ENCODE measurements at places on chromosomes 5 and 9.

GRCh38 chr5:35651002-35651756, 33.5 kb downstream of the SPEF2 start:
- DNase-seq = peak; percentile 59

- DNase-seq = no peak
Measured at GRCh38 chr5:68353605-68354004, 138.0 kb downstream of the PIK3R1 start.

DNA sequence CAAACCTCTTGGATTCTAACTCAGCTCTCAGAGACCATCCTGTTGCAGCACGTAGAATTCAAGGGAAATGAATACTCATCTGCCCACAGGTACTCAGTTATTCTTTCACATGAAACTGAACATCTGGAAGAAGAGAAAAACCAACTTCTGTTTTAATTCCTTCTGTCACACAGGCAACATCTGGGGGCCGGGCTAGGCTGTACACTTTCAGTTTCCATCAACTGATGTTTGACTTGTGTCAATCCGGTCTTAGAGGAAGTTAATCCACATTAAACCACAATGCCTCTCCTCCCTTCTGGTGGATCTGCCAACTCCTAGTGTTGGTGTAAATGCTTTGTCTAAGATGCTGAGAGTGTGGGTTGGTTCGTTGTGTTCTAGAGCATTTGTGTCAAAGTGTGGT, 17.6 kb downstream of the DMRT3 start:
- no peak for DNase-seq

DNA sequence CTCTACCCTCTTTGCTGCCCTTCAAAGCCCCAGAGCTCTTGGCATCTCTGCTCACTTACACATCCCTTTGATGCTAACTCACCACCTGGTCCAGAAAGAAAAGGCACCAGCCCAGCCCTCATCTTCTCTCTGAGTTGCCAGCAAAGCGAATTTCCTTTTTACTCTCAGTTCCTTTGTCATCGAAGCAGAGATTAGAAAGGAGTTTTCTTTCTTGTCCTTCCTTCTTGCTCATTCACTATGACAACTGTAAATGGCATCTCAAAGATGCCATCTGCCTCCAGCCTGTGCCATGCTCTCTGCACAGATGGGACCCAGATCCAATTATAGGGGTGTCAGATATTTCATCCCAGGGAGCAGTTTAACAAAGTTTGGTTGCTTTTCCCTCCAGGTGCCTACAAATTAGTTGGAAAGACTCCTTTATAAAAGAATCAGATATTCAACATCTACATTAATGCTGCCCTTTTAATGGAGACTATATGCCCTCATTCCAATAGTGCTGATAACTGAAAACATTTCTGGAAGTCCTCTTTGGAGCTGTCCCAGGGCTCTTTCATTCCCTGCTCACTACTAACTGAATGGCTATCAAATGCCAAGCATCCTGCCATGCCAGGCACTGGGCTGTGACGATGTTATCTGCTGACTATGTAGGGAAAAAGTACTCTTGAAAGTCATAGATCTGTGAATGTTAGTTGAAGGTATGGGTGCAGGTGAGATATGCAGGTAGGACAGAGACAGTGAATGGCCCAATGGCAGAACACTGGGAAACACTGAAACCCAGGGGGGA, 58.9 kb downstream of the SUSD1 start:
- no peak for DNase-seq

DNA sequence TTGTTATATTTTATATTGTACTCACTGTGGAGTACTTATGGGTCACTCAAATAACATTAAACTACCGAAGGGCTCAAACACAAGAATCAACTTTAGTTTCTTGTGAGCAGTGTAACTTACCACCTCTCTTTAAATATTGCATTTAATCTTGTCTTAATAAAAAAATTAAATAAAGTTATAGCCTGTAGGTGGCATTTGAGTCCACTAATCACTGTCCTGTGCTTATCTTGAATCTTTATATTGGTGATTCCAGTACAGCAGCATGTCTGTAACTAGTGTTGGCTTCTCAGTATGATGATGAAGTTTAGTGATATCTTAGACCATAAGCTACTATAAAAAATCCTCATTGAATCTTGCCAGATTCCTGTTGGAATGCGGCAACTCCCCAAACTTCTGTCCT, 313.8 kb downstream of the FAM170A start:
- no peak for DNase-seq

GRCh38 chr9:83372957-83373356, 165.2 kb downstream of the FRMD3 start:
- no peak for DNase-seq

DNA sequence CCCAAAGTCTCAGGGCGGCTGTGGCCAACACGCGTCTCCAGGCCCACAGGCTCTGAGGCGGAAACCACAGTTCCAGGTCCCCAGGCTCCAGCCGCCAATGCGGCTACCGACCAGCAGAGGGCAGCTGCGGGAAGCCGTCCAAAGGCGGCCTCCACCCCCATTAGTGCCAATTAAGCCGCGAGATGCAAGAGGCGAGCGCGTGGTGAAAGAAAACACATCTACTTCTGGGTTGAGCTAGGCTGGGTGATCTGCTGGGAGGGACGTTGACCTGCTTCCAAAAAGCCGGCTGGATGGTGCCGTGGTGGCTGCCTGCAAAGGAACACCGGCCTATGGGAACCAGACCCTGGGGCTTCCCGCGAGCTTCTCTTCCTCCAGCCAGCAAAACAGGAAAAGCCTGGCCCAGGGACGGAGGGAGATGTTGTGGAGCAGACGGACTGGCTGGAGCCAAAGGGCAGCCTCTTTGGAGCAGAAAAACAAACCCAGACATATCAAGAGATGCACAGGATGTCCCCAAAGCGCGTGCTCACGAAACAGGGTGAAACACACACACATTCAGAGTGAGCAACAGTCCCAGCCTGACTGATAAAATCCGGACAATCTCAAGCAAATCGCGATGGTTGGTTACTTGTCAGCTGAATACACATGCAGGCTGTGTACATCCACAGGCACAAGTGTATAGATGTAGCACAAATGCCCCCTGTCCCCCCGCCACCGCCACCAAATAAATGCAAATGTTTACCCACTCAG, 187.1 kb upstream of the BRINP1 start:
- peak; percentile 82 for DNase-seq

DNA sequence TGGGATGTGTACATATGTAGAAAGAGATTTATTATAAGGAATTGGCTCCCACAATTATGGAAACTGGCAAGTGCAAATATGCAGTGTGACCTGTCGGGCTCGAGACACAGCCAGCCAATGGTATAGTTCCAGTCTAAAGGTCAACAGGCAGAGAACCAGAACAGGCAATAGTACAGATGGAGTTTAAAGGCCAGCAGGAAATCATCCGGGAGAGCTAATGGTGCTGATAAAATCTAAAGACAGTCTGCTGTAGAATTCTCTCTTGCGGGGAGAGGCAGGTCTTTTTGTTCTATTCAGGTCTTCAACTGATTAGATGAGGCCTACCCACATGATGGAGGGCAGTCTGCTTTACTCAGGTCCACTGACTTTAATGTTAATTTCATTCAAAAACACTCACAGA, 21.8 kb downstream of the ANKRD31 start:
- no peak for DNase-seq

- no peak for DNase-seq
Measured at GRCh38 chr5:171162596-171162995, 146.5 kb upstream of the TLX3 start.

DNA sequence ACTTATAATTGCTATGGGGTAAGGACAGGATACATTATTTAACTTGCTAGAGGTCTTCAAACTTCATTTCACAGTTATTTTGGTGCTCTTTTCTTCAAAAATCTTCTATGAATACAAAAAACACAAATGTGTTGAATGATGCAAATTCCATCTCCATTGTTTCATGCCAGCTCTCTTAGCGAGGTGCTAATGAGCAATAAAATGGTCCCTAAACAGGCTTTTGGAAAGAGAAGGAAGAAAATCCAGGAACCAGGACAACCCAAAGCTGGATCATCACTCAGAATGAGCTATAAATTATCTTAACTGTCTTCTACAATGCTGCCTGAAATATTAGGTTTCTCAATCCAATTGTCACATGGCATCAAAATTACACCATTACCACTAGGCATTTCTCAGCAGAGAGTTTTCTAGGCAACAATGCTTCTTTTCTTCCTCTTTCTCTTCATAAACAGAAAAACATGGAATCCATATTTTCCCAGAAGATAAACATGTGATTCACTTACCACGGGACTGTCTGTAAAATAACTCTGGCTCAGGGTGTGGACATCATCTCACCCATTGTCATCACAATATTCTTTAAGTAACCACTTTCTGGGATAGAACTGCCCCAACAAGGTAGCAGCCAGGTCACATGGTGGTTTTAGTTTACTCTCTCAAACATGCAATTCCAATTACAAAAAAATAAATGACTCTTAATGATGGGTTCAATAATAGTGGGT, 249.4 kb downstream of the NPR3 start:
- DNase-seq = no peak

DNA sequence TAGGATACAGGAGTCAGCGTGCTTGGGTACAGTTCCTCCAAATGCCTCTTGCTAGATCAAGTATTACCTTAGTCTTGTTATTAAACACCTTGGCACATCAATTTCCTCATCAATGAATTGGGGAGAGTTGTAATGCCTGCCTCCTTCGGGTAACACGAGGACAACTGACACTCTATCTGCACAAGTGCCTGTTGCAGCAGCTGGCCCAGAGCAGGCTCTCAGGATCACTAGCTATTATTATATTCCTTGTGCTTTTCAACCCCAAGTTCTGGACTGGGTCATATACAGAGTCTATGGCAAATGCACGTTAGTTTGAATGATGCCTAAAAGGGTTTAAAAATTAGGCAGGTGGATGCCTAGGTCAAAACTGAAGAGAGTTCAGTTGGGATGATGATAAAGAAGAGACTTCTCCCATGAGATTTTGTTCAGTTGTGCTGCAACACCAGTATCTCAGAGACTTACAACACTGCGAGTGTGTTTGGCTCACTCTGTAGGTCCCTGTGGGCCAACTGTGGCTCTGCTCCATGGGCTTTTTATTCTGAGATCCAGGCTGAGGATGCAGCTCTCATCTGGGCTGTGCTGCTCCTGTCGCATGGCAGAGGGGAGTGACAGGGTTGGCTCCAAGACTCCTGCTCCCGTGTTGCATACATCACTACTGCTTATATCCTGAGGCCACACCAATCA, 41.1 kb upstream of the TEX48 start:
- DNase-seq = no peak

GRCh38 chr5:62263401-62263800, 42.6 kb upstream of the KIF2A start:
- no peak for DNase-seq

DNA sequence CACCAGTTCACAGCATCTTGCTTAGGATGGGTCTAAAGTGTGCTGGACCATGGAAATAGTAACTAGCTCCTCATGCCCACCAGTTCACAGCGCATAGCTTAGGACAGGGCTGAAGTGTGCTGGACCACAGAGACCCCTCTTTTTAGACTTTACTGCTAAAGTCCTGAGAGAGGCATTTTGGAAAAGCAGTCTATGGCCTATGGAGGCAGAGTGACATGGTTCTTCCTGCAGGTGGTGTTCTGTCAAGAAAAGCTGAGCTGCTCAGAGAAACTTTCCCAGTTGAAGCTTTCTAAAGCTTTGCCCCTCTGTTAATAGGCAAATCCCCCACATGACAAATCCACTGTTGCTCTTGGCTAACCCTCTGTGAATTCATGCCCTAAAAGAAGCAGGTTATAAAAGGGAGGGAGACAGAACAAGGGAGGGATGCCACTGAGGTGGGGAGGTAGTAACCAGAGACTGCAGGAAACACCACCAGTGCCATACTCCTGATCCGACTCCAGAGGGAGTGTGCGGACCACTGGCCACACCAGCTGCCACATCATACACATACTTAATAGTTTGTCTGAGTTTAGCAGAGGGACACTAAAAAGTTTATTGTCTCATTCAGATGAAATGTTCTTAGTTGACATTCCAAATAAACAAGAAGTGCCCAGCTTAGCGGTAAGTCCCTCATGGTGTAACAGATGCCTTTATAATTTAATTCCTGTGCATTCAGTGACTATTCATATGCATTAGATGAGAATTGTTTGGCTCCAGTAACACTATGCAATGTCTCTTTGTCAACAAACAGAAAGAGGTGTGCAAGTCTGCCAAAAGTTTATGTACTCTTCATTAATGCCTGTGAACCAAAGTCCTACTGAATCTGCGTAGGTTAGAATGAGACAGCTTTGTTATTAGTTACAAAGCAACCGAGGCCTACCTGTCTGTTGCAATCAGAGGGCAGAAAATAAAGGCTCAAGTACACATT, 236.2 kb upstream of the NFIL3 start:
- DNase-seq = no peak

DNA sequence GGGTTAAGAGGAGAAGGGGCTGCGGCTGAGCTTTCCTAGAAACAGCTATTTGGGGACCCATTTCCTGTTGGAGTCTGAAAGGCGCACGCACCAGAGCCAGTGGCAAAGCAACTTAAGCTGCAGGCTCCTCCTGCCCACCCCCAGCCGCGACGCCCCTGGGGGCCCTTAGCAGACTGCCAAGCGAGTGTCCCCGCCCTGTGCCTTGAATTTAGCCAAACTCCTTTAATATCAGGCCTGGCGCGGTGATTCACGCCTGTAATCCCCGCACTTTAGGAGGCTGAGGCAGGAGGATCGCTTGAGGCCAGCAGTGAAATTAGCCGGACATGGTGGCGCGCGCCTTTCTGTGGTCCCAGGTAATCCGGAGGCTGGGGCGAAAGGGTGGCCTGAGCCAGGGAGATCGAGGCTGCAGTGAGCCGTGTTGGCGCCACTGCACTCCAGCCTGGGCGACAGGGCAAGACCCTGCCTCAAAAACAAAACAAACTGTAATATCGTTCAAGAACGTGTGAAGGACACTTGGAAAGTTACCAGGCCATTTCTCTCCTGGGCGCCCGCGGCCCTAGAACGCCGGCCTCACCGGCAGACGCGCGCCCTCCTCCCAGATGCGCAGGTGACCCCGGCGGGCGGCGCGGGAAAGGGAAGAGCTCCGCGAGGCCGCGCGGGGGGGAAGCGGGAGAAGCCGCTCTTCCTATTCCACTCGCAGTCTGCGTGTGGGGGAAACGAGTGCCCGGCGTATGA, 1.0 kb upstream of the F2R start:
- DNase-seq = peak; percentile 63

- no peak for DNase-seq
Measured at GRCh38 chr9:76692458-76693129, 71.6 kb upstream of the PCA3 start.

GRCh38 chr5:11030671-11031070, 269.6 kb upstream of the DAP start:
- no peak for DNase-seq

- no peak for DNase-seq
Measured at GRCh38 chr5:67493676-67494075, 297.1 kb upstream of the CD180 start.

GRCh38 chr5:119439140-119439631, 13.1 kb upstream of the HSD17B4 start:
- no peak for DNase-seq

- no peak for DNase-seq
Measured at GRCh38 chr9:74645007-74645639, 148.0 kb downstream of the RORB start.

GRCh38 chr5:167822241-167822640, 469.2 kb upstream of the WWC1 start:
- no peak for DNase-seq

GRCh38 chr5:96742538-96742937, 65.2 kb downstream of the ERAP1 start:
- DNase-seq = no peak
